ENCODE measurements at places on chromosomes 1 and 21.

DNA sequence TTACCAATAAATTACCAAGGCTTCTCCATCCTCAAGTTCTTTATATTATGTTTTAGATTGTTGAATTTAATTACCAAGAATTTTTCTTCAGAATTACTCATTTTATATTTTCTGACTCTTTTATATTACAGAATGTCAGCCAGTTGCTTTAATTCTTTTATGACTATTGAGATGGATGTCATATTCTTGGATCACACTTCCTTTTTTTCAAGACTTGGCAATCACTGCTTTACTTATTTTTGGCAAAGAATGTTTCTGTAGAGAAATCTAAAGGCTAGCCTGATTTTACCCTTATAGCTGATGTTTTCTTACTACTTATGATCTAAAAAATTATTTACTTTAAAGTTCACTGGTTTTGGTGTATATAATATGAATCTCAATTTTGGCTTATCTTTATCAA, 721.1 kb upstream of the TMPRSS15 start:
- no peak for DNase-seq

DNA sequence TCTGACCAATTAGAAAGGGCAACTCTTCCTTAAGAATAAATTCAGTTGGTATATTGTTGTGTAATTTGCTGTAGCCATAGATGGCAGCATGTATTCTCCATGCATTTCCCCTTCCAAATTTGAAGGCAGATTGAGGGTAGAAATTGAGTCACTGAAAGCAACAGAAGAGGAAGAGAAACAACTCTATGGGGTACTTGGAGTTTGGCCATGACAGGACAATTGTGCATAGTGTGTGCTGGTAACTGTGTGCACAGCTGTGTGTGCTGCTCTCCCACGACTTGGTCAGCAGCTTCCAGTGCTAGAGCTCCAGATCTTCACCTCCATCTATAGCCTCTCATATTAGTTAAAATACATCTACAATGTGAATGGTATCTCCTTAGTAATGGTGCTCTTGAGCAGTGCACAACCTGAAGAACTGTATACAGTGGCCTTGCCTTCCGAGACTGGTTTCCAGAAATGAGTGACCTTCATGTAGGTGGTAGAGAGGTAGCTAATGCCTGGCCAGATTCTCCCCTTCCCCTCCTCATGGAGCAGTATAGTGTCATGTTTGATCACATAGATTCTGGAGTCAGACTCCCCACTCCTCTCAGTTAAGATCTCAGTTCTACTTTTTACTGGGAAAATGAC, 882 bp upstream of the FCAMR start:
- DNase-seq: no peak

- DNase-seq: peak; percentile 82
These were observed 3.0 kb downstream of the TRIM46 start for GRCh38 chr1:155176544-155177071.

DNA sequence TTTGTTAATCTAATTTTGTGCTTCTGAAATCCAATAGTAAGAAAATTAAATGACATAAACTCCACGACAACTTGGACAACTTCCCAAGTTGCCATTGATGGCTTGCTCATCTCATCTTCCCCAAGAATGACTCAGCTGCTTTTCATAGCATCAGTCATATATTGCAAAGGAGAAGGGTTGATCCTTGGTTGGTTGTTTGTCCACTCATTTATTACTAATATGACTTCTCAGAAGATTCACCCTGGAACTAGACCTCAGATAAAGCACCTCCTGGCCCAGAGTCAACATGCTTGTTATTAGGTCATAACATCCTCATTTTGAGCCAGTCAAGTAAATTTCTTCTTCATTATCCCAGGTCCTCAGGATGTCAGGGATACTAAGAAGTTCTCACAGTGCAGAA, 2.3 kb upstream of the LCE3D start:
- no peak for DNase-seq

GRCh38 chr1:243469497-243469896, 213.7 kb downstream of the SDCCAG8 start:
- no peak for DNase-seq

GRCh38 chr1:202805886-202806844, 2.1 kb downstream of the KDM5B start:
- peak; percentile 40 for DNase-seq

- no peak for DNase-seq
These were observed 9.1 kb downstream of the COL8A2 start for GRCh38 chr1:36115931-36116330.

DNA sequence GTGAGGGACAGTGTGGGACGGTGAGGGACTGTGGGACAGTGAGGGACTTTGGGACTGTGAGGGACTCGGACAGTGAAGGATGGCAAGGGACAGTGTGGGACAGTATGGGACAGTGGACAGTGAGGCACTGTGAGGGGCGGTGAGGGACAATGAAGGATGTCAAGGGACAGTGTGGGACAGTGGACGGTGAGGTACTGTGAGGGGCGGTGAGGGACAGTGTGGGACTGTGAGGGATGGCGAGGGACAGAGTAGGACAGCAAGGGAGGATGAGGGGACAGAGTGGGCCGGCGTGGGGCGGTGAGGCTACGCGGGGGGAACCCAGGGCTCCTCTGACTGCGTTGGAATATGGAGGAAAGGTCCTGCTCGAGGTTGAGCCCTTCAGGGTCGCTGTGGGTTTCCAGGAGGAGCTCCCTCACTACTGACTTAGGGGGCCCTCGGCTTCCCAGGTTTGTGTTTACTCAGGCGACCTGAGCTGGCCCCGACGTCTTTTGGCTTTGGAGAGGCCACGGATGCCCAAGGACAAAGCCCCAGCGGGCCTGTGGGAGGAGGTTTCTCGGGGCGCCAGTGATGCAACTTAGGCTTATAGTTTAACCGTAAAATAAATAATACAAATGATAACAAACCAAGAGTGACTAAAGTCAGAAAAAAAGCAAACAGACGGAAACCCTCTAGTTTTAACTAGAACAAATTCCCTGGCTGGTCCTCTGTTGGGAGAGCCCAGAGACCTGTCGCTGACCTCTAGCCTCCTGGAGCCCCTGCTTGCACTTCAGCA, 1.1 kb upstream of the ERRFI1 start:
- no peak for DNase-seq

- DNase-seq: no peak
These were observed 1.3 kb downstream of the MEF2D start for GRCh38 chr1:156499194-156499841.

GRCh38 chr1:158998781-158999161, 10.9 kb upstream of the IFI16 start:
- peak; percentile 82 for DNase-seq

DNA sequence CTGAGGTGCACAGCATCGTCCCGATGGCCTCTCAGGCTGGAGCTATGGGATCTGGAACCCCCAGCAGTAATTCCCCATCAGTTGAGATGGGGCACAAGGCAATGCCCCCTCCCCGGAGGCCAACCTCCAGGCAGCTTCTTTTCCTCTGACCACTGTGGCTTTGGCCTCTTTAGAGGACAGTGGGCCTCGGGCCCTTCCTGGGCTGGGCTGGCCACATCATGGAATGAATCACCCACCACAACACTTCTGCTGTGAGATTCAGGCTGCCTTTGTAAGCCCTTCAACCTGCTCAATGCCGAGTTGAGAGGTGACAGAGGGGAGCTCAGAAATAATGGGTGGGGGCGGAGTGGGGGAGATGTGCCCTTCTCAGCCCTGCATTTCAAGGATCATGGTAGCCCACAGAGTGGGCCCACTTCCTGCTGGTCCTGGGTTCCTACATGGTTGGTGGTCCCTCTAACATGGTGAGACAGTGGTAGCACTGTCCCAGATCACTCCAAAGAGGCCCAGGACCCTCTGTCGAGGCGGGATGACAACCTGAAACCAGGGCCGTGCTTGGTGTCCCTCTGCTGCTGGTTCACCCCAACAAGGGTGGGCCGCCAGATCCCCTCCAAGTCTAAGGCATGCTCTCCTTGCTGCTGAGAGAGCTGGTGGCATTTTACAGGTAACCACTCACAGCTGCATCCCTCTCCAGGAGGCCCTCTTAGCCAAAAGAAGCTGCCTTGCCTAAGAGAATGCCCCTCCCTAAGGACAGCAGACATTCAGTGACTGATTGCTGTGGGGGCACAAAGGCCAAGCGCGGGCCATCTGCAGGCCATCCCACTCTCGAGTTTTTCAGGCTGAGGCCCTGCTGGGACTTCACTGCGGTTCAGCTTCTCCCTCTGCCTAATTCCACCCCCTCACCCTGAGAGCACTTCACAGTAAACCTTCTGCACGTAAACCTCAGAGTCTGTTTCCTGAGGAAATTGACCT, 29.7 kb upstream of the EVA1B start:
- no peak for DNase-seq

- DNase-seq: peak; percentile 47
These were observed 59.0 kb upstream of the ACOT11 start for GRCh38 chr1:54488779-54489626.

DNA sequence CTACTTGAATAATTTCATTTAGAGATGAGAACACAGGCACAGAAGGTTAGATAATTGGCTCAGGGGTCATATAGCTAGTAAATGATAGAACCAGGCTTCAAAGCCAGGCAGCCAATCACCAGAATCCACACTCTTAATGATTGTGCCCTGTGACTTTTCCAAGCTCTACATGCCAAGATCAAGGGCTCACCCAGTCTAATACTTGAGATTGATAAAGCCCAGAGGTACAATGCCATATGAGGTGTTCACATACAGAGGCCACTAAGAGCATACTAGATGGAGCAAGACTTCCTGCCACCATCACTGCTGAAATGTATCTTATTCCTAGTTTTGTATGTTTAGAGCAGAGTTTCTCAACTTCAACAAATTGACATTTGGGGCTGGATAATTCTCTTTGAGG, 40.9 kb upstream of the MCOLN3 start:
- no peak for DNase-seq

- no peak for DNase-seq
These were observed 124.5 kb downstream of the CRB1 start for GRCh38 chr1:197392541-197392940.

DNA sequence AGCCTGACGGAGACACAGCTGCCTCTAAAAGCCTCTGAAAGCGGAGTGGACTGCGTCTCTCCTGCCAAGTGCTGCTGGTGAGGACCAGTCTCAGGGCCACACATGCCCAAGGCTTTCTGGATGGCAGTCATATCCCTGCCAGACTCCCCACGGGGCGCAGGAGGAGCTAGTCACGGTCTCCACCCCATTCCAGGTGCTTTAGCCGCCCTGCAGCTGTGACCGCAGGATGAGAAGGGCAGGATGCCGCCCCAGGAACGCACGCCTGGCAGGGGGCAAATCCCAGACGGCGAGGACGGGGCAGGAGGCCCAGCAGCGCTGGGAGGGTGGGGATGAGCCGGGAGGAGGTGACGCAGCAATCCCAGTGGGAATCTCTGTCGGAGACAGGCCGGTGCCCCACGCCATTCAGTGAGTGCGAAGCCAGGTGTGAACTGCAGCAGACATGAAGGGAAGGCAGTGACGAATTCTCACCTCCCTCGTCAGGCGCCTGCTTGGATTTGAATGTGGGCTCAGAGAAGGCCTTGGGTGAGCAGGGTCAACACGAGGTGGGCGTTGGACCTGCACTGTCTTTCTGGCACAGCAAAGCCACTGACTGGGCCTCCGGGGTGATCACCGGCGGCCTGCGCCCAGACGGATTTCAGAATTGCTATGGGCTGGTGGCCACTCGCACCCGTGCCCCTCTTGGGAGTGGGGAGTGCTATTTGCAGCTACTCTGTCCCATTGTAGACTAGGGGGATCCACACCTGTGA, 38.5 kb upstream of the SLC19A1 start:
- no peak for DNase-seq

GRCh38 chr1:38446936-38447335, 400.3 kb upstream of the POU3F1 start:
- no peak for DNase-seq

DNA sequence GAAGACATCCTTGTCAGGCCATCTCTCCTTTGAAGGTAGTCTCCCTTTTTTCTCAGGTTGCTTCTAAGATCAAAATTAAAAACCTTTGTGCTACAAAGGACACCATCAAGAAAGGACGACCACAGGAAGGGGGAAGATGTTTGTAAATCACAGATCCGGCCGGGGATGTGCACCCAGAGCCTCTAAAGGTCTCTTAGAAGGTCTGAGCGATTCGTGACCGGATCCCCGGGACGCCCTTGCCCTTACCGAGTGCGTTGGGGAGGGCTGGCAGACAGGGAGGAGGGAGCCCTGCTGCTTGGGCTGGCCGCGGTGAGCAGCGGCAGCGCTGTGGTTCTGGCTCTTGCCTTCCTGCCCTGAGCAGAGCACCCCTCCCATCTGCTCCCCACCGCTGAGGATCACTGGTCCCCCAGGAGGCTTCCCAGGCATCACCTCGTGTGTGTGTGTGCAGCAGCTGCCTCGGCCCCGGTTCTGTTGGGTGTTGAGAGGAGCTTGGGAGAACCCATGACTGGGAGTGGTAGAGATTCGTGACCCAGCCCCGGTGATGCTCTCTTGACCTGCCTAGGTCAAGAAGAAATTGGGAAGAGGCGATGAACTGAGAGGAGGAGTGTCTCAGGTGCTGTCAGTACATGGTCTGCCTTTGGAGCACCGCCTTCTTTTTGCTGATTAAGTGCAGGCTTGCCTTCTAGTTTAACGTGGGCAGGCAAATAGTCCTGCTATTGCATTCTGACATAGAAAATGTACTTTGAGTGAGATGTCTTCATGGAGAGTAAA, 34.5 kb downstream of the AGPAT3 start:
- DNase-seq: no peak

GRCh38 chr1:226823643-226824042, 46.8 kb upstream of the PSEN2 start:
- no peak for DNase-seq

DNA sequence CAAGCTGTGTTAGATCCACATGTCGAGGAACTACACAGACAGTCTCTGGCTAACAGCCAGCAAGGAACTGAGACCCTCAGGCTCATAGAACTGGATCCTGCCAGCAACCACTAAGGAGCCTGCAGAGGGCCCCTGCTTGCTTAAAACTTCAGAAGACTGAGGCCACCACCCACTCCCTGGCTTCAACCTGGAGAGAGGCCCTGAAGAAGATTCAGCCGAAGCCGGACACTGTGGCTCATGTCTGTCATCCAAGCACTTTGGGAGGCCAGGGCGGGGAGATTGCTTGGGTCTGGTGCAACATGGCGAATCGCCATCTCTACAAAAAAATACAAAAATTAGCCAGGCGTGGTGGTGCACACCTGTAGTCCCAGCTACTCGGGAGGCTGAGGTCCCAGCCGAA, 92.6 kb upstream of the TMPRSS2 start:
- DNase-seq: no peak

DNA sequence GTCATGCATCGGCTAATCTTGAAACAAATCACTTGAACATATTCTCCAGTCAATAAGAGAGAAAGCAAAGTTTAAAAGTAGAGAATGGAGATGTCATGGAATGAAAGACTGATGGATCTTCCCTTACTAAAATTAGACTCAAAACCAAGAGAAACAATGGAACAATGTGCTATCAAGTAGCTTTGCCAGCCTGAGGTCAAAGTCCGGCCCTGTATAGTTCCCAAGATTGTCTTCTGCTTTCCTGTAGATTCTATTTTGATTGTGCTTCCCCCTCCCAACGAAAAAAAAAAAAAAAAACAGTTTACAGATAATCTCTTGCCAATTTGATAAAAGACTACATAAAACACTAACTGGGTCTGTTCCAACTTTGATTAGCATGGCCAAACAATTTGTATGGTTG, 40.8 kb upstream of the KIRREL1 start:
- no peak for DNase-seq

GRCh38 chr21:15774590-15774989, 44.8 kb downstream of the USP25 start:
- no peak for DNase-seq

- peak; percentile 42 for DNase-seq
These were observed 253.2 kb downstream of the CRB1 start for GRCh38 chr1:197521118-197521739.
